Vein endothelial cell (primary cell): ENCODE measurements at places on chromosomes 4 and X. TPM values are rescaled to one million over a fixed set of nuclear protein-coding genes. Genes with fewer than 3 reads are reported as not detected.

The CDKL2 gene
- total RNA-seq: 0.29 and 0.65 TPM in 2 replicates

The TACR3 gene
- total RNA-seq: not detected in 2 replicates

The ALAS2 gene
- total RNA-seq: not detected in 2 replicates

The SSX2B gene
- total RNA-seq: not detected in 2 replicates

The GPR50 gene
- total RNA-seq: not detected in 2 replicates

The GPR78 gene
- total RNA-seq: not detected in 2 replicates

The CTAG1B gene
- total RNA-seq: not detected in 2 replicates

The PPP2R2C gene
- 0.10 and 0.33 TPM in 2 replicates for total RNA-seq

The LARP1B gene
- total RNA-seq: 17.3 and 23.6 TPM in 2 replicates

The EGFL6 gene
- not detected in 2 replicates for total RNA-seq

The MAGEC3 gene
- total RNA-seq: not detected in 2 replicates

The GJB1 gene
- not detected in 2 replicates for total RNA-seq

The NMU gene
- total RNA-seq: not detected in 2 replicates

The UGT8 gene
- total RNA-seq: not detected in 2 replicates
